ENCODE measurements at places on chromosomes 2 and 18. TPM values are rescaled to one million over a fixed set of nuclear protein-coding genes. Genes with fewer than 3 reads are reported as not detected.

DNA sequence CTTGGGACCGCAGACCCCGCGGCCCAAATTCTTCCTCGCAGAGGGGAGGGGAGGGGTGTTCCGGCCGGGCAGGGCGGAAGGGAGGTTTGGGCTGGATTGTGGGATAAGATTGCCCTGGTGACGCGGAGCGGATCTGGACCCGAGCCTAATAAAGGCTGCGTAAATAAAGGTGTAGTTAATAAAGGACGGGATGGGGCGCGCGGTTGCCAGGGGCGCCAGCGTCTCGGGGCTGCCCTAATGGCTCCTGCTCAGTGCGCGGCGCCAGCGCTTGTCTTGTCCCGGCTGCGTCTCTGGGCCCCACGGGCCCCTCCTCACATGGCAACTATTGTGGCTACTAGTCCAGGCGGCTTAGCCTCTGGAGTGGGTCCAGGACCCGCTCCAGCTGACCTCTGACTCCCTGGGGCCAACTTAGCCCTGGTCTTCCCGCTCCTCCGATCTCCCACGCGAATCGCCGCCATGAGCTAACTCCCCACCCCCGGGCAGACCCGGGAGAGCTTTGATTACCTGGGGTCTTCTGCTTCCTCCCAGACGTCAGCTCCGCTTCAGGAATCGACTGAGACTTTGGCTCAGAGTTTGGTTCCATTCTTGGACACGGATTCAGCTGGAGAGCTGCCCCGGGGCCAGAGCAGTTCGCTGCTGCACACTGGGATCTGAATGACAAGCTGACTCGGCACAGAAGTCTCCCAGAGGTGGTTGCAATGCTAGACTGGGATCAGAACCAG is 36.5 kb downstream of the SLC25A52 start:
- no peak for DNase-seq

DNA sequence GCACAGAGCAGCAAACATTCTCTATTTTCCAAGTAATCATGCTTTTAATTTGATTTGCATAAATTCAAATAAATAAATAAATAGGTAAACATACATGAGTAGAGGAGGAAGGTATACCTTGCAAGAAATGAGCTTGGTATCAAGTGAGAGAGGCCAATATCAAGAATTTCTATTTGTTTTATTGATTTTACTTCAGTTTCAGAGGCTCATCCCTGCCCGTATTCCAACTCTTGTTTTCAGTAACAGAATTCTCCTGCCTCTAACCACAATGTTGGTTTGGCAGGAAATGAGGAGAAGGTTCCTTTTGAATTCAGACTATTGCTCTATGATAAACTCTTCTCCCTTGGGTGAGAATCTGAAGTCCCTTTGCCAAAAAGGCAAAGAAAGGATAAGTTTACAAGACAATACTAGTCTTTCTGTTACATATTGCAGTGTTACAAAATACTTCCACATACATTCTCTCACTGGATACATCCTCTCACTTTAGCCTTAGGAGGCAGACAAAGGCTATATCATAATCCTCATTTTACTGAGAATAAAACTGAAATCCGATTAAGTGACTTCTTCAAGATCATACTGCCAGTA is 68.3 kb upstream of the ZNF397 start:
- DNase-seq: no peak

- DNase-seq: no peak
Measured at GRCh38 chr2:170086751-170087412, 91.1 kb upstream of the MYO3B start.

SERPINB12 gene
- total RNA-seq: not detected

PRSS56 gene
- not detected for total RNA-seq

PAX8 gene
- under 0.01 TPM for total RNA-seq

GRCh38 chr18:77056344-77057005 is 76.1 kb downstream of the MBP start:
- no peak for DNase-seq

DNA sequence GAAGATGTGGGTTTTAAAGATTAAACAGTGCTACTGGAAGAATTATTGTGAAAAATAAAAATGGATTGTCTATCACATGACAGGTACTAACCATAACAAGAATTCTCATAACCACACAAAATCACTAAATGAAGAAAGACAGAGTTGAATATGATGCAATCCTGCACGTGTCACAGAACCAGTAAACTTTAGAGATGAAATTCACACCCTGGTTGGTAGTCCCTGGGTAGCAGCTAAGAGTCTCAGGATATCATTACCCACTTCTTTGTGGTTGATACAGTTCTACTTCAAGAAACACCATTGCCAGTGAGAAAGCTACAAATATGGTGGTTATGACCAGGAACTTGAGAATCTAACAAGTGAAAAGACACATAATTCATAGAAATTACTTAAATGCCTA is 450.2 kb downstream of the ERBB4 start:
- DNase-seq: no peak

- no peak for DNase-seq
Measured at GRCh38 chr2:107932979-107933378, 53.3 kb upstream of the SLC5A7 start.

GRCh38 chr2:69624611-69625010 is 18.9 kb downstream of the AAK1 start:
- no peak for DNase-seq

AP1S3 gene
- 2.1 TPM for total RNA-seq

- no peak for DNase-seq
Measured at GRCh38 chr2:201900362-201900761, 94.0 kb downstream of the CDK15 start.

MBD5 gene
- 63.8 TPM for total RNA-seq

EMILIN1 gene
- 94.7 TPM for total RNA-seq

DNA sequence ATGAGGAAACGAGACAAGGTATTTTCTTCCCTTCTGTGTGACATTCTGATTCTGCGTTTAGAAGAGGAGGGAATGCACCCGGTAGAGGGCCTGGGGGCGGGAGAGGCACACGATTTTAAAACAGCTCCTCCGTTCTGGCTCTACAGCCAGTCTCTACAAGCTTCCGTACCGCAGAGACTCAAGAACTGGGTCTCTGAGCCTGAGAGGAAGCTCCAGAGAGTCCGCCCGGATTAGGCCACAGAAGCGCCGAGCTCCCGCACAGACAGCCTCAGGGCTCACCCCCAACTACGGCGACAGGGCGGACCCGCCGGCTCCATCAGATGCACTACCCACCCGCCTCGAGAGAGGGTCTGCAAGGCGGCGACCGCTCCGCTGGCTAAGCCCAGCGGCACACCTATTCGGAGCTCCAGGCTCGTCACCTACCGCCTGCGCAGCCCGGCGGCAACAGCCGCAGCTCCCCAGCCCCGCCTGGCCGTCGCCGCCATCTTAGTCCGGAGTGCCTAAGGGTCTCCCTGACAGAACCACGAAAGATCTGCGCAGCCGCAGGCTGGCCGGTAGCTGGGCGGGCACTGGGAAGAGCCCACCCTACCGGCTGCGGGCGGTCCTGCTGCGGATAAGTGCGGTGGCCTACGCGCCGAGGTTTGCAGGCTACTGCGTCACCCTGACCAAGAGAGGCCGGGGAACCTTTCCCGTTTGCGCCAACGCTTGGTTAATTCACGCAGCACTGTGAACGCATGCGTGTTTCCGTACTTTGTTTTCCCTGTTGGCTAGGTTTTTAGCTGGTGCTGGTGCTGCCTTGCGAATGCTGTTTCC is at the start of gene NFU1:
TSS of gene NFU1 (minus strand) at position 498 of the 813 bp plus-strand sequence. CDS start at position 485, 13 bp downstream.
- peak; percentile 84 for DNase-seq

DNA sequence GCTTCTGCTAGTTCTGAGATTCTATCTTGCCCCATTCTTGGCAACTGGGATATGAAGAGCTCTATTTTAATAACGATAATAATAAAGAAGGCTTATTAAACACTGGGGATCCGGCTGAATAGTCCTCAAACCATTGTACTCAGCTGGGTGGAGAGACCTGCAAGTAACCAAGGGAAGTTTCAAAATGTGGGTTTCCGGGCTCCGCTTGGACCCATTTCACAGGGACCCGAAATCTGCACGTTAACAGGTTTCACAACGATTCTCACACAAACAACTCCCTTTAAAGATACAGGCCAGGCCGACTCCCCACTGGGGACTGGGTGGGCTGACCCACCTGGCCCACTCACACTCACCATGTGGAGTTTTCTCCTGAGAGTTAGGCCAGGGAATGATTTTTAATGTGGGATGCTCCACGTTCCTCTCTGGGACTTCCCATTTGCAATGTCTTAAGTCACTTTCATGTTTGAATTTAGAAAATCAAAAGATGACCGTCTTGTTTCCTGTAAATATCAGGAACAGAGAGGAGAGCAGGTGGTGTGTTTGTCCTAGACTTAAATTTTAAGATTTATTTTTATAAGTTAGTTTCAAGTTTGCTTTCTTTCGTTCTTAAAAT is 96.3 kb downstream of the SH3RF3 start:
- DNase-seq: peak; percentile 6

- no peak for DNase-seq
Measured at GRCh38 chr18:43534511-43534910, 257.2 kb upstream of the SYT4 start.

ATG4B gene
- total RNA-seq: 47.7 TPM

GRCh38 chr2:160405077-160405867 is 88.3 kb downstream of the RBMS1 start:
- DNase-seq: no peak

- DNase-seq: no peak
Measured at GRCh38 chr2:183951630-183952029, 646.7 kb upstream of the ZNF804A start.

DNA sequence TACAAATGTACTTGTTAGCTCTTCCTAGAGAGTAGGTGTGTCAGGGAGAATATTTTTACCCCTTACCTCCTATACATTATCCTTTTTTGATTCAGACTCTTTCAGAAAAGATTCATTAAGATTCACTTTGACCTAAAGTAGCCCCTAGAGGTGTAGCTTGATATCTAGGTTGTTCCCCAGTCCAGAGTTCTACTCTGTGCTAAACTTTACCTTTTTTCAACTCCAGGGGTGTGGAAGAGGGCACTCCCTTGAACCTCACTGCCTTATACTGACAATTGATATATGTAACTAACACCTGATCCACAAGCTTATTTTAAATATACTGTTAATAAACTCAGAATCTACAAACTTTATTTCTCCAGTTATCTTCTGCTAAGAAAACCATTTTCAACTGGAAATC is 30.0 kb downstream of the AFTPH start:
- no peak for DNase-seq

DNA sequence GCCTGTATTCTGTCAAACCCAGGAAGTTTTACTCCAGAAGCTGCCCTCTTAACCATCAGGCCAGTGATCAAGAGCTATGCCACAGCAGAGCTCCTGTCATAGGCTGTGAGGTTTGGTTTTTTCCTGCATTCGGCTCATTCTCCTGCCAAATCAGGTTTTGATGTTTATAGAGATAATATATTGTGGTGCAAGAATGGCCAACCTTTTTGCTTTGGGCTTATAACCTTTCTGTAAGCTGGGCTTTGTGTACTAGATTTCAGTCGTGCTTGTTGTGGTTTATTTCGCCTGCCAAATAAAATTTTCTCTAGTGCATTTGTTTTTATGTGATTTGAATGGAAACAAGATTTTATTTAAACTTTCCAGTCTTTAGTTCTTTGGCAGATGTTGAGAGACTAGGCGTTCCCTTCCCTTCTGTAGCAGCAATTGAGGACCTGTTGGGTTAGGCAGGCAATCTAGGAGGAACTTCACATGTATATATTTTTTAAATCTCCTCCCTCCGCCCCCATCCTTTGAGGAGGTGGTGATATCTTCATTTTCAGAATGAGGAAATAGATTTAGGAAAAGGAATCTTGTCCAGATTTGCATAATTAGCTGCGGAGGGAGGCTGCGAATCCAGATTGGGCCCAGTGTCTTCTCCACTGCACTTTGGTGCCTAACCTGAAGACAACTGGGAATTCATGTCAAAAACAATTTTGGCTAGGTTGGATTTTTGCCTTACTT is 2.6 kb downstream of the KDM3A start:
- no peak for DNase-seq

DNA sequence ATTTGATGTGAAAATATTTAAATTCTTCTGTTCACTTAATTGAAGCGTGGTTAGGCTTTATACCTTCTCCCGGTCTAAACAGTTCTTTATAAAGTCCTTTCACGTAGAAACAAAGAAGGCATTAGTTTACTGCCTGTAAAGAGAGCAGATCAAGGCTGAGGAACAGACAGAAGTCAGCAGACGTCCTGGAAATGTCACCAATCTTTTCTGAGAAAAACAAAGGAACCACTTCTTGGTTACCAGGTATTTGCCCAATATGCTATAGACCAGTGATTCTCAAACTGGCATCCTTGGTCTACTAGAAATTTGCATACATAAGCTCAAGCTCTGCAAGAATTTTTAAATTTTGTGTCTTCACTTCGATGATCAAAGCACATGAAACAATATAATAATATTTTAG is 89.2 kb upstream of the STK17B start:
- no peak for DNase-seq

GRCh38 chr2:88658326-88658725 is 31.1 kb upstream of the EIF2AK3 start:
- DNase-seq: no peak

GRCh38 chr2:151637271-151637781 is 97.0 kb downstream of the NEB start:
- no peak for DNase-seq

DNA sequence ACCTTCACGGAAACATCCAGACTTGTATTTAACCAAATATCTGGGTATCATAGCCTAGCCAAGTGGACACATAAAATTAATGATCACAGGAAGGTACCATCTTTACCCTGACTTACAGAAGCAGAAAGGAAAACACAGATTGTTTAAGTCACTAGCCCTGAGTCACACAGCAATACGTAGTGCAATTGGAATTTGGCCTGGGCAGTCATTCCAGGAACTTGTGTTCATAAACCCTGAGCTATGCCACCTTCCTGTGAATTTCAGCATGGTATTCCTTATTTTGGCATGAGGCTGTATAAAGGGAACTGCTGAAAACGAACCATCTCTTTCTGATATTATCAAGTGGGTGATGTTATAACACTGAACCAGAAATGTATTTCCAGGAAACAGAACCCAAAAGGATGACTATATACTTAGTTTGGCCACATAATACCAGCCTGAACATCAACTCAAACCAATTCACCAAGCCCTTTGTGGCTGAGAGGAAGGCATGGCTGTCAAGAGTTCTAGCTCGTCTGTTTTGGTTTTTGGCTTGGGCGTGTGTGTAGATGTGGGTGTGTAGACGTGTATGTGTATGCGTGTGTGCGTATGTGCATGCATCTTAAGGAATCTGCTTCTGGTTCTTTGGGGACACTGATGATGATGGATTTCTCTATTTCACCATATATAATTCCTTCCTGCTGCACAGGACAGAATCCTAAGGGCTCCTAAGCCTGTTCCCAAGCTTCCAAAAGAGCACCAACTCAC is 533.4 kb upstream of the ID2 start:
- DNase-seq: peak; percentile 33

DNA sequence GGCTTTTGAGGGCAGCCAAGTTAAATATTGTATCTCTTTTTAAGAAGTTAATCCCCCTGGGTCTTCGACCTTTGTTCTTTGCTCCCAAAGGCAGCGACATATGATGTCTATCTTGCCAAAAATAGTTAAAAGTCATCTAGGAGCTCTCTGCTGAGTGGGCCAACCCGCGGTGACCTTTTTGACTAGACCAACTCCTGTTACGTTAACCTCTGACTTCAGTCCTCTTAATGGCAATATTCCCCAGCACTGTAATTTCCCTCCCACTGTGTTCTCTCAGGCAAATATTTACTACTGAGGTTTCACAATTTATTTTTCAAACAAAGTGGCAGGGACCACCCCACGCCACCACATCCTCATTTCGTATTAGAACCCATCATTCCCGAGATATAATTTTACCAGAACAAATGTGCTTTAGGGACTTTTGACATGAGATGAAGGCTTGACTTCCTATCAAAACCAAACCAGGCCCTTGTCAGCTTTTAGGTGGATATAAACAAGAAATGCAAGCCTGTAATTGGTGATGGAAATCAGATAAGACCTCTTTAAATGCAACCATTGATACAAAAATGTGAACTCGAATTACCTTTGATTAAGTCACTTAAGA is 764.7 kb downstream of the SATB2 start:
- DNase-seq: no peak

GRCh38 chr18:78716022-78716421 is 263.6 kb upstream of the SALL3 start:
- DNase-seq: no peak
